ENCODE measurements at places on chromosomes 4 and X.

DNA sequence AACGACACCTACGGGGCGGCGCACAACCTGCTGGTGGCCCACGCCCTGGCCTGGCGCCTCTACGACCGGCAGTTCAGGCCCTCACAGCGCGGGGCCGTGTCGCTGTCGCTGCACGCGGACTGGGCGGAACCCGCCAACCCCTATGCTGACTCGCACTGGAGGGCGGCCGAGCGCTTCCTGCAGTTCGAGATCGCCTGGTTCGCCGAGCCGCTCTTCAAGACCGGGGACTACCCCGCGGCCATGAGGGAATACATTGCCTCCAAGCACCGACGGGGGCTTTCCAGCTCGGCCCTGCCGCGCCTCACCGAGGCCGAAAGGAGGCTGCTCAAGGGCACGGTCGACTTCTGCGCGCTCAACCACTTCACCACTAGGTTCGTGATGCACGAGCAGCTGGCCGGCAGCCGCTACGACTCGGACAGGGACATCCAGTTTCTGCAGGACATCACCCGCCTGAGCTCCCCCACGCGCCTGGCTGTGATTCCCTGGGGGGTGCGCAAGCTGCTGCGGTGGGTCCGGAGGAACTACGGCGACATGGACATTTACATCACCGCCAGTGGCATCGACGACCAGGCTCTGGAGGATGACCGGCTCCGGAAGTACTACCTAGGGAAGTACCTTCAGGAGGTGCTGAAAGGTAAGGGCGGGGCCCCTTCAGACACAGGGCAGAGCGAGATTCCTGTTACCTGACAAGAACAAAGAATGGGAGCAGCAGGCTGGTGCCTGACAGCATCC, 11.7 kb downstream of the RPL9 start:
- DNase-seq = no peak

DNA sequence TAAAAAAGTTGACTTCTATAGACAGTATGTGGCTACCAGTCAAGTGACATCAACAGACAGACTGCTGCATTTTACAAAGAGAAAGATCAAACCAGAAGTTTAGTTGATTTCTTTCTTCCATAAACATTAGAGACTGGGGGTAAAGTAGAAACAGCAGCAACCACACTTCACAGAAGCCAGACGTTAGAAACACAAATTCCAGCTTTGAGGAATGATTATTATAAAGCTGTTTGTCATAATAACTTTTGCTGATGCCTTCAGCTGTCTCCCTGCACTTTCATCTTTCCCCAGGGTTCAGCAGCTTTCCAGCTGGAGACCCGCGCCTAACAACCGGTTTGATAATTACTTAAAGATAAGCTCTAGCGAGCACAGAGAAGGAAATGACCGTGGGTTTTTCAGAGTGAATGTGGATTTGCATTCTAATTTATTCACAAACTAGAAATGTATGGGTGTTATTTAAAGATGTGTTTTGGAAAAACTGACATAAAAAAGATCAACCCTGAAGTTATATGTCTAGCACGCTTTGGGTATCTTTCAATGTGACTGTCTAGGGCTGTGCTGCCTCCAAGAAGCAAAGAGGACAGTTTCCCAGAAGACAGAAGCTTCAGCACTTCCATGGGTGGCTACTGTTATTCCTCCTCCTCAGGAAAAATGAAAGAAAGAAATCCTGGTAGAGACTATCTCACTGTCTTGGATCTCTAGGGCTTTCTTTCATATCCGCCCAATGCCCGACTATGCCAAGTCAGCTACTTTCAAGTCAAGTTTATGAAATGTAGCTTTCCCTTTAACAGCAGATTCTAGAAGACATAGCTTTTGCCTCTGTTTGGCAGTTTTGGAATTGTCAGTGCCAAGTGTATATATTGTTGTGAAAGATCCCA, 15.0 kb upstream of the ENAM start:
- DNase-seq = no peak

GRCh38 chr4:20096911-20097310, 154.8 kb upstream of the SLIT2 start:
- DNase-seq = no peak

GRCh38 chrX:8672176-8672575, 59.8 kb downstream of the ANOS1 start:
- no peak for DNase-seq

GRCh38 chr4:39574946-39575345, 47.7 kb upstream of the UGDH start:
- no peak for DNase-seq

GRCh38 chr4:40331101-40331745, 3.9 kb upstream of the CHRNA9 start:
- no peak for DNase-seq

GRCh38 chr4:165101641-165102040, 11.0 kb downstream of the TMEM192 start:
- DNase-seq = no peak

- no peak for DNase-seq
Measured at GRCh38 chr4:2472187-2472586, 3.3 kb downstream of the RNF4 start.

- DNase-seq = no peak
Measured at GRCh38 chr4:102574317-102574716, 73.2 kb downstream of the NFKB1 start.
